ENCODE measurements at places on chromosomes 7 and 10. TPM values are rescaled to one million over a fixed set of nuclear protein-coding genes. Genes with fewer than 3 reads are reported as not detected.

Gene LIPK
- not detected for total RNA-seq

GRCh38 chr10:33697016-33697415 is 362.5 kb upstream of the NRP1 start:
- no peak for DNase-seq

- no peak for DNase-seq
Measured at GRCh38 chr10:24485304-24485703, 238.4 kb downstream of the ARHGAP21 start.

DNA sequence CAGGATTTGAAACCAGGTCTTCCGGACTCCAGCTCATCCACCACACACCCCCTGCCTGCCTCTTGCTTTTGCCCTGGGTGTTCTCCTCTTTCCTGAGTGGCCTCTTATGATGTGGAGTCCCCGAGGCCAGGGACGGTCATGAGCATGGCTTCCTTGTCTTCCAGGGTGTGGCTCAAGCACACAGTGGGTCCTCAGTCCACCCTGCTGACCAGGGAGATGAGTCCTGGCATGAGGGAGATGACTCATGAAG is 32.8 kb downstream of the DNAJB12 start:
- DNase-seq: no peak
